ENCODE measurements at places on chromosomes 5 and 9.

DNA sequence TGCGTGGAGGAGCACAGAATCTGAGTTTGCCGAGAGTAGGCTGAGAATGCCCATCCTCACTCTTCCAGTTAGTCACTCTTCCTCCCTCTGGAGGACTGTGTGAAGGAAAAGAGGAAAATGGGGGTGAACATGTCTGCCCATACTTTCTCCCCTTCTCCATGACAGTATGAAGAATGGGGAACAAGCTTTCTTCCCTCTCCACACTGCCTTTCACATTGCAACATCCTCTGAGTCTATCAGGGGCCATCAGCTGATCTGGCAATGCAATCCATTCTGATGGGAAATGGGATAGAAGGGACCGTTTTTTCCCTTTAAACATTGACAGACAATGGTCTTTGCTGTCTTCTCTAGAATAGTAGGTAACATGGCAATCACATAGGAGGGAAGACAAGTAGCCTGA, 56.8 kb downstream of the UGCG start:
- DNase-seq, result no peak

DNA sequence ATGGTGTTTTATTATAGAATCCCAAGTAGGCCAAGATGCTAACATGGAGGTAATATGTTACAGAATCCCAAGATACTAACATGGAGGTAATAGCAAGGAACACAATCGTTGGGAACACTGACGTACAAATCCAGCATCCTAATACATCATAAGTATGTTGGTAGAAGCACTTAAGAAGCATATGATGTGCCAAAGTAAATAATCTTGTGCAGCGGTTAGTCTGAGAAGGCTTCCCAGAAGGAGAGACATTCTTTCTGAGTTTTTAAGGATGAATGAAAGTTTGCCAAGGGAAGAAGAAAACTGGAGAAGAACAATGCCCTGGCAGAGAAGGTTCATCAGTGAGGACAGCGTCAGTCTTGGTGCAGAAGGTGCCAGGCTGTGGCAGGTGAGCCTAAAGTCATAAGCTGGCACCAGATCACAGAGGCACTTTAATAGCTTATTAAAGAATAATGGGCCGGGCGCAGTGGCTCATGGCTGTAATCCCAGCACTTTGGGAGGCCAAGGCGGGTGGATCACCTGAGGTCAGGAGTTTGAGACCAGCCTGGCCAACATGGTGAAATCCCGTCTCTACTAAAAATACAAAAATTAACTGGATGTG, 294.5 kb upstream of the PIK3R1 start:
- DNase-seq, result no peak

GRCh38 chr9:131951905-131952304, 127.8 kb downstream of the MED27 start:
- DNase-seq, result no peak

- no peak for DNase-seq
Measured at GRCh38 chr9:61669352-61669751, 479.5 kb downstream of the SPATA31A7 start.

DNA sequence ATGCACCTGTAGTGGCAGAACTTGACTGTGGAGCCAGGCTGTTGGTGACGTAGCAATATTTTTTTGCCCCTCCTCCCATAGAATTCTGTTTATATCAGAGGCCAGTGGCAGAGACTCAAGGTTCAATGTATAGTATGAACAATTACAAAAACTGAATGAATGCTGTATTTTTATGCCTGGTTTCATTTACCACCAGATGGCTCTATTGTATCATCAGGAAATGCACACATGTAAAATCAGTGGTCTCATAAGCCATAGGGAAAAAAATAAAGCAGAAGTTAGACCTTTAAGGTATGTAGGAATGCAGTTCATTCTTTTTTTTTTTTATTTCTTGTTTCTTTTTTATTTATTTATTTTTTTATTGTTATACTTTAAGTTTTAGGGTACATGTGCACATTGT, 43.6 kb downstream of the CCDC192 start:
- peak; percentile 24 for DNase-seq

- DNase-seq, result no peak
Measured at GRCh38 chr9:8924562-8924961, 1125.0 kb upstream of the DMAC1 start.

DNA sequence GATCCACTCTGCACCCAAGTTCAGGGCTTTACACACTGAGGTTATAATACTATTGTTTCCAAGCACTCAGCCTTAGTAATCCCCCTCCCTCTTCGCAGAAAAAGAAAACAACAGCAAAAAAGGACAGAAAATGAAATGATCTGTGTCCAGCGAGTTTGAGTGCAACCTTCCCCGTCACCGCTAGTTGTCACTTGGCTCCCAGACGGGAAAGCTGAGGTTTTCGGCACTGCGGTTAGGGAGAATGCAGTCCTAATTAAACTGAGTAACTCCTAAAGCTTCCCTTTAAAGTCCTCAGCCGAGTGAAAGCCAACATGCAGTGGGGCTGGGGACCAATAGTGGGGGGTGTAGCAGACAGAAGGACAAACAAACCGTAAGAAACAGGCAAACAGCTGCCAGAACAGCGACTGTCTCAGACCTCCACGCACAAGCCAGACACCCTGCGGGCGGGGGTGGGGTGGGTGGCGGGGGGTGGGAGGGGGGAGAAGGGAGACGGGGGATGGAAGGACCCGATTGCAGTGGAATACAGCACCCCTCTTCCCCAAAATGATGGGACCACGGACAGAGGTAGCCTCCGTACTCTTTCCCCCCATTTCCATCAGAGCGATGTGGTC, 680 bp downstream of the GLRA1 start:
- no peak for DNase-seq

DNA sequence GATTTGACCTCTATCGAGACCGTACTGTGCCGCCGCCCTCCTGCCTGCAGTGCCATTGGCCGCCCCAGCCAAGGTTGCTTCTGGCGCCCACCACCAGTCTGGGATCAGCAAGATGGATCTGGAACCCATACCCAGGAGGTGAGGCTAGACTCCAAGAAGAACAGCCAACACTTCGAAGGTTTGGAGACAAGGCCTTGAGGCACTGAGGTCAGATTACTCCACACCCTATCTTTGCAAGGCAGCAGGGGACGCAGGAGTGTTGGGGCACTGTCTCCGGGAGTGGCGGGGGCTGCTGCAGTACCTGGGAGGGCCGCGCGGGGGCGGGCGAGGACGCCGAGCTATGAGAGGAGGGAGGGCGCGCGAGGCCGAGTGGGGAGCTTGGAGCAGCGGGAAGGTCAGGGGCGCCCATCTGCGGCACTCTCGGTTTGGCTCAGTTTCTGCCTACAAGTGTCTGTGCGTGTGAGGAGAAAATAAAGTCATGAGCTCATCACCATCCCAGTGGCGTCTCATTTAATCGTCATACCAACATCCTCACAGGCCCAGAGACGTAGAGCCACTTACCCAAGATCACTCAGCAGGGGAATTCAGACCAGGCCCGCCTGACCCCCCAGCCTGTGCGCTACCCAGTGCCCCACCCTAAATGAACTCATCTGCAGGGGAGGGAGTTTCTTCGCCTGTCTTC, 20.5 kb upstream of the PSD2 start:
- DNase-seq, result peak; percentile 59

DNA sequence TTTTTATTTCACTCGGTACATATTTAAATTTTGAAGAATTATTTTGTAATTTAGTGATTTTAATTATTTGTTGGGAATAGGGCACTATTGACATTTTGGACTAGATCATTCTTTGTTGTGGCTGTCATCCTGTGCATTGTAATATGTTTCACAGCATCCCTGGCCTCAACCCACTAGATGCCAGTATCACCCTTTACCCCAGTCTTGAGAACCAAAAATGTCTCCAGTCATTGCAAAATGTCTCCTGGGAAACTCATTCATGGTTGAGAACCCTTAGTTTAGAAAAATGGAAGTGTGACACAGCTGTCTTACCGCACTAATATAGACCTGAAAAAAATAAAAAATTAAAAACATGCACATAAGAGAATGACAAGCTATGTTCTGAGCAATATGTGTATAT, 88.4 kb upstream of the CCDC152 start:
- DNase-seq, result no peak

DNA sequence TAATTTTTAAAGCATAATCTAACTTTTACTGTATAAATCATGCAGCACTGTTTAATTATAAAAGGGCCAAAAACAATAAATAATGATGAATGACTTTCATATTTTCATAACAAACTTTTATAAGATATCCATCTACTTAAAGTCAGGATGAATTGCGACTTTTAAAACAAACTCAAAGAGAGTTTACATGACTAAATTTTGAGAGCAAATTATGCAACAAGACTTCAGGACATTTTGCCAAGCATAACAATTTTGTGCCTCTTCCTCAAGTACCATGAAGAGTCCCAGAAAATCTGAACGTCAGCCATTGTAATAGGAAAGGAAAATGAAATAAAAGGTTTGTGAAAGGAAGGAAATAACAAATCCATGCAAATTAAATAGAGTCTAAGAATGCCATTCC, 24.4 kb downstream of the ERAP1 start:
- DNase-seq, result no peak

DNA sequence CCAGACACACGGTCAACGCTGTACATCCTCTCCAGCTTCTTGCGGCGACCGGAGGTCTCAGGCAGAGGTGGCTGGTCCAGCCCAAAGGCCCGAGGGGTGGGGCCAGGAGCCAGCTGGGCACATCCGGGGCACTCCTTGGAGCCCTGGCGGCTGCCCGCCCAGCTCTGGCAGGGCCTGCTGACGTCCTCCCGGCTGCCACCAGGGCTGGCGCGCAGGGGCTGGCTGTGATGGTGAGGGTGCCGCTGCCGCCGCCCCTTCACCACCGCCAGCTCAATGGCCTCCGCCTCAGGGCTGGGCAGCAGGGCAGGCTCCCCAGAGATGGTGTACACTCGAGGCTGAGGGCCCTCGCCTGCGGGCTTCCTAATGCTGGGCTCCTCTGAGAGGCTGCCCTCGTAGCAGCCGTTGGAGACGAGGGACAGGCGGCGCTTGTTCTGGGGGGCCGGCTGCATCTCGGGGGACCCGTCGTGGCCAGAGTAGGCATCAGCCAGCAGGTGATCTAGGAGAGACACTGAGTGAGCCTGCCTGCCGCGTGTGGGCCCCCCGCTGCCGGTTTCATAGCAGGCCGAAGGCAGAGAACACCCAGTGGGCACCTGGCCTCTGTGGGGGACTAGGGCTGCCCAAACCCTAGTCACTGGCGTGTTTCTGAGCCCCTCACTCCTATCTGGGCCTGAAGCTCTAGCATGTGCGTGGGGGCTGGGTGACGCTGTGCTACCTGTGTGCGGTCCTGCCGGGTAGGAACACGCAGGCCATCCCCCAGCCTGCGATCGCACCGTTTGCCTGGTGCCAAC, 1.5 kb downstream of the NSMF start:
- no peak for DNase-seq

GRCh38 chr9:126330536-126330935, 3.9 kb downstream of the MVB12B start:
- DNase-seq, result no peak

DNA sequence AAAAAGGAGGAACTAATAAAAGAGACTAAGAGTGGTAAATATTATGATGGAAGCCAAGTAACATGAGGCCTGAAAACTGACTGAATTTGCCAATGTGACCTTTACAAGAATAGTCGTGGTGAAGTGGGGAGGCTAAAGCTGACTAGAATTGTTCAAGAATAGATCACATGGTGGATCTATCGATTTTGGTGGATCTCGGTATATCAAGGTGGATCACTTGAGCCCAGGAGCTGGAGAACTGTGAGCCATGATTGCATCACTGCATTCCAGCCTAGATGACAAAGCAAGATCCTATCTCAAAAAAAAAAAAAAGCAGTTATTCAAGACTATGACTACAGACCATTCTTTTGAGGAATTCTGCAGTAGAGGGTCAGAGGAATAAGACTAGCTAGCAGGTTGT, 15.1 kb downstream of the ERMP1 start:
- peak; percentile 47 for DNase-seq

- DNase-seq, result no peak
Measured at GRCh38 chr9:110208031-110208430, at the start of gene C9orf152. C9orf152 (minus strand) TSS chr9:110208159; CDS start chr9:110207579, 580 bp downstream.

GRCh38 chr9:95880021-95880690, 4.7 kb downstream of the ERCC6L2 start:
- no peak for DNase-seq

DNA sequence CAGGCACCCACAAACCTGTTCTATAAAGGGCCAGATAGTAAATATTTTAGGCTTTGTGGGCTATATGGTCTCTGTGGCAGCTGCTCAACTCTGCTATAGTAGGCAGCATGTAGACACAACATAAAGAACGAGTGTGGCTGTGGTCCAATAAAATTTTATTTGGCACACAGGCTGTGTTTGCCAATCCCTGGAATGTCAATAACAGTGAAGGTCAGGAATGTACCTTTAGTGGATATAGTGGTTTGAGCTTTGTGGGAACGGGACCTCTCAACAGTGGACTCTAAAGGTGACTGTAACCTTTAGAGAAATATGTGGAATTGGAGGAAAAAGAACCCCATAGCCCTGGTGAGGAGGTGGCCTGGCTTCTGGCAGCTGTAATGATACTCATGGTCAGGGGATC, 145.2 kb downstream of the MAST4 start:
- DNase-seq, result peak; percentile 24

- no peak for DNase-seq
Measured at GRCh38 chr5:37490931-37491330, 111.8 kb downstream of the WDR70 start.

DNA sequence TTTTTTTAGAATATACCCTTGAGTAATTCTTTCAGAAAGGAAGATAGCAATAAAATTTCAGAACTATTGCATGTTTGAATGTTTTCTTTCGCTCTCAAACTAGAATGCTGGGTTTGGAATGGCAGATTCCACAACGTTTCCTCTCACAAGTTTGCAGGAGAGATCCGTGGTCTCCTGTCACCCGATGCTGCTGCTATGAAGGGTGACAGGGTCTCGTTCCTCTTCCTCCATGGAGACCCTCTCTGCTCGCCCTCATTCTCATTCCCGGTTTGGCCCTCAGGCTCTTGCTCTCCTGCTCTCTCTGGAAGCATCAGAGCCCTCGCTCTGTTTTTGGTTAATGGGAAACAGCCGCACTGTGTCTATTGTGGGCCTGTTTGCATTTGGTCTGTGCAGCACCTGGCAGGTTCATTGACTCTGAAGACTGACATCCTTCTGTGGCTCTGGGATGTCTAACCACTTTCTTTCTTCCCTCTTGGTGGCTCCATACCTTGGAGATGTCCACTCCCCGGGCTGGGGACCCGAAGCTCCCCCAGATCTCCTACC, 12.6 kb upstream of the FAM163B start:
- DNase-seq, result no peak

- DNase-seq, result no peak
Measured at GRCh38 chr5:11620172-11620571, 284.1 kb downstream of the CTNND2 start.

DNA sequence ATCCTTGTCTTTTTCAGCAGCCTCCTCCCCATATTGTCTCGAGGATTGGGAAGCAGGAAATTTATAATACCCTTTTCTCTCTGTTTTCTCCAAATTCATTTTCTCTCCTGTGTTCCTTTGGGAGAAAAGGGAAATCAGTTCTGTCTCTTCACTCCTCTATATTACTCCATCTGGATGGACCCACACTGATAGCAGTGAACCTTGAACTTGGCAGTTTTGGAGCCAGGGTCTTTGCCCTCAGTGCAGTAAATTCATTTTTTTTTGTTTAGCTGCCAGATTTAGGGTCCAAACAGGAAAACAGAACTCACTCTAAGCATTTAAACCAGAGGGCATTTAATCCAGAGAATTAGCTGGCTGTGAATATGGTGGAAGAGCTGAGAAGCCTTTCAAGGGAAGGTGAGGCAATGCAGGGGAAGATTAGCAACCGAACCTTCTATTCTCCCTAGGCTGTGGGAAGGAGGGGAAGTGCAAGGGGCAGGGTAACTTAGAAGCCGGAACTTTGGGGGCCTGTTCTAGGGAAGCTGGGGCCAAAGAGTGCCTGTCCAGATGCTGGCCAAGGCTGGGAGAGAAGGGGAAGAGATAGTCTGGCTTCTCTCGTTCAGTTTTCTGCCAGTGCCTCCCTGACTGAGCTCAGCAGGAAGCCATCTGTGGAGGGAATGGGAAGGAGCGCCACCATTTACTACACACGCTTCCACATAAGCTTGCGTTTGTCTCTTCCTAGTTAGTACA, 16.3 kb upstream of the NPR2 start:
- no peak for DNase-seq
